ENCODE measurements at places on chromosomes 12 and 14.

DNA sequence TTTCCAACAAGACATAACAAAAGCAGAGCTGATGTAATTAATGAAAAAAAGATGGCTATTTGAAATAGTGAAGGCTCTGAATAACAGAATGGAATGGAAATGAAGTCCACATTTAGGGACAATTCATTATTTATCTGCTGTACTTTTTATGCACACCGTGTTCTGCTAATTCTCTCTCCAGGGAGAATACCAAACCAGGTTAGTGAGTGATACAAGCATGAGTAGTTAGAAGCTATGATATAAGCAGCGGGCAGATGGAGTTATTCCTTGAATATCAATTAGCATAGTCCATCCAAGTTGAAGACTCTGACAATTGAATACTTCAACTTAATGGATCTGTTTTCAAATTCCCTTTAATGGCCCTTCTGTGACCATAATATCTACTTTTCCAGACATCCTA lies 162.1 kb upstream of the TMTC2 start:
- DNase-seq: no peak

GRCh38 chr14:100086361-100086760 lies 21.1 kb downstream of the EVL start:
- no peak for DNase-seq

DNA sequence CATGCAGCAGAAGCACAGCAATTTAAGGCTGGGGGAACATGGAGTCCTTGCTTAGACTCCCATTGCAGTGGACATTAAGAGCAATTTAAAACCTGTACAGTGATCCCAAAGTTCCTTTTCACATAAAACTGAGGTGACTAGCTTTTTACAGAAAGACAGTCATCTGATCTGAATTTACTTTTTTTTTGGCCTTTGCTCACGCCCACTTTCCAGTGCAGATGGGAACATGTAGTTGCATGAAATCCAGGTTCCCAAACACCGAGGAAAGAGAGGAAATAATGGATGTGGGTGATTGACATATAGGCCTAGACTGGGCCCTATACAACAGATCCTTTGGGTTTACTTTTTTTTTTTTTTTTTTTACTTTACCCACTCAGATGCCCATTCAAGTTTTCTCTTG lies 126.4 kb upstream of the PTPRB start:
- DNase-seq: no peak

DNA sequence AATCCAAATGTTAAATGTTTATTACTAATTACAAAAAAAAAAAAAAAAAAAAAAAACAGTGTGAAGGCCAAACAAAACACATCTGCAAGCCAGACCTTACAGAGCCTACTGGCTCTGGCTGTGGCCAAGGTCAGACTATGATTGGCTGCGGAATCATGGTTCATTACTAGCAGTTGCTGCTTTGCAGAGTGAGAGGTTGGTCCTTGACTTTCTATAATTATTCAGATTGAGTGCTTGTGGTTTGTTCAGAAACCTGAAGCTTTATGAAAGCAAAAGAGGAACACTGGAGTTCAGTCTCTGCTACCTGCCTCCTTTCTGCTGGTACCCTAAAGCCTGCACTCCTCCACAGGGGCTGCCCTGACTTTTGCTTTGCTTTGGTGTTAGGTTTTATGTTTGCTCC lies 550.9 kb downstream of the BCL11B start:
- no peak for DNase-seq

GRCh38 chr12:48119078-48119833 lies at the start of gene PFKM:
TSS of gene PFKM (plus strand) at chr12:48119364. CDS start at chr12:48122775, 3,411 bp downstream.
- peak; percentile 94 for DNase-seq

DNA sequence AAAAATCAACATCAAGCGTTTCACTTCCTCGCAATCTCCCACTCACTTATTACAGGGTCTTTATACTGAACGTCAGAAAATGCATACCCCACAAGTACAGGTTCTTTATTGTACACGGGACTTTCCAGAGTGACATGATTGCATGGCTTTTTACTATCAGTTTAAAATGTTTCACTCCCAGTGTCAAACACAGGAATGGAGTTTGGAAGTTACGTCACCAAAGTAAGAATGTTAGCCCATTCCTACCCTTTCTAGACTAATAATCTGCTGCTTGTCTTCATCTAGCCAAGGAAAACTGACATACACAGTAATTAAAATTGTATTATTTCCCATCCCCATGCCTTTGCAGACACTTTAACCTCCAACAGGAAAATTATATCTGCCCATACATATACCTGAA lies 624.2 kb downstream of the BCL11B start:
- DNase-seq: no peak

GRCh38 chr12:59928416-59928815 lies 332.6 kb downstream of the SLC16A7 start:
- no peak for DNase-seq

- no peak for DNase-seq
Observed at GRCh38 chr14:57464008-57464730, 29.5 kb downstream of the CCDC198 start.
